ENCODE measurements at places on chromosomes 16 and 17.
A peak's percentile ranks its signal among the peaks of the same experiment; 100 is the strongest.

DNA sequence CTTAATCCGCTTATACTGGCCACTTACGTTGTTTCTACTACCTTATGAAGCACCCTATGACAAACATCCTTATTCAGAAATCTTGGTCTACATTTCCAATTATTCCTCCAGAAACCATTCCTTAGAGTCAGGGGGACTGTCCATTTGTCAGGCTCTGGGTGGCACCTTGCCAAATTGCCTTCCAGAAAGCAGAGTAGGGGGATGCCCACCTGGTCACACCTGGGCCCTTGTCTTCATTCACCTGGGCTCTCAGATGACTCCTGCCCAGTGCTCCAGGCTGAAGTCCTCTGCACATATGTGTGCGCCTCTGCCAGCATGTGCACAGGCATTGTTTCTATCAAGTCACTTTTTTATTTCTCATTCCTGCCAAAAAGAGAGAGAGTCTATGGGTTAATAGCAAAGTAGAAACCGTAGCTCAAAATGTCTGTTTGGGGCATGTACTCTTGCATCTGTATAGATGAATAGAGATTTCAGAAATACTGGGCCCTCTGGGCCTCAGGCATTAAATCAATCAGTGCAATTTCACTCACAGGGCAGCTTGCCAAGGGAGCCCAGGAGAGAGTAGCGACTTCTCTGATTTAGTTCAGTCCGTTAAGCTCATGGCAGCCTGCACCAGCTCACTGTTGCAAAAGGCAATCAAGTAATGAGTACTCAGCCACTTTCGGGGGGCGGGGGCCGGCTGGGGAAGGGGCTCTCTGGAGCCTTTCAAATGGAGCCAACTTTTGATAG is 104.7 kb downstream of the SOCS1 start:
- DNase-seq, result peak; percentile 50

- no peak for DNase-seq
Measured at GRCh38 chr16:85592700-85593493, 20.2 kb upstream of the GSE1 start.

GRCh38 chr17:16986391-16986790 is 14.5 kb upstream of the TNFRSF13B start:
- DNase-seq, result no peak

GRCh38 chr17:27497696-27498095 is 41.4 kb downstream of the KSR1 start:
- no peak for DNase-seq

- no peak for DNase-seq
Measured at GRCh38 chr16:8963010-8963820, 491 bp downstream of the USP7 start.

DNA sequence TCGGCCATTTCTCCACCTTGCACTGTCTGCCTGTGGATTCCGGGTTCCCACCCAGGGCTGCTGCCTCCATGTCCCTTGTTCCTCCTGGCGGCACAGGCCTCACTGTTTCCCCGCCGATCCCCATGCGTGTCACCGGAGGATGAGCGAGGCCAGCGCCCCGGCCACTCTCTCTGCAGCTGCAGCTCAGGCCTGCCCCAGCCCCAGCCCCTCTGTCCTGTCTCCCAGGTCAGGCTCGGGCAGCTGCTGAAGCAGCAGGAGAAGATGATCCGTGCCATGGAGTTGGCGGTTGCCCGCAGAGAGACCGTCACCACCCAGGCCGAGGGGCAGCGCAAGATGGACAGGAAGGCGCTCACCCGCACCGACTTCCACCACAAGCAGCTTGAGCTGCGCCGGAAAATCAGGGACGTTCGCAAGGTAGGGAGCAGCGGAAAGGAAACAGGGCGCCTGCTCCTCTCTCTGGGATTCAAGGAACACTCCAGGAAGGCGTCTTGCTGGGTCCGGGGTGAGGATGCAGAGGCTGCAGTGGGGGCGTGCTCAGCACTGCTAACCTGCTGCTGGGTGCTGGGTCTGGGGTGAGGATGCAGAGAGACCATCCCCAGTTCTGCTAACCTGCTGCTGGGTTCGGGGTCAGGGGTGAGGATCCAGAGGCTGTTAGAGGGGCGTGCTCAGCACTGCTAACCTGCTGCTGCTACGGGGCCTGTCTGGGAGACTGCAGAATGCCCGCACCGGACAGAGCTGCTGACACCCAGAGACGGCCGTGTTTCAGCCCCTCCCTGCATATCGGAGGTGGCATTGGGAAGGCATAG is 6.1 kb upstream of the GAA start:
- DNase-seq, result no peak

GRCh38 chr17:71446645-71447437 is 674.0 kb upstream of the SOX9 start:
- no peak for DNase-seq

DNA sequence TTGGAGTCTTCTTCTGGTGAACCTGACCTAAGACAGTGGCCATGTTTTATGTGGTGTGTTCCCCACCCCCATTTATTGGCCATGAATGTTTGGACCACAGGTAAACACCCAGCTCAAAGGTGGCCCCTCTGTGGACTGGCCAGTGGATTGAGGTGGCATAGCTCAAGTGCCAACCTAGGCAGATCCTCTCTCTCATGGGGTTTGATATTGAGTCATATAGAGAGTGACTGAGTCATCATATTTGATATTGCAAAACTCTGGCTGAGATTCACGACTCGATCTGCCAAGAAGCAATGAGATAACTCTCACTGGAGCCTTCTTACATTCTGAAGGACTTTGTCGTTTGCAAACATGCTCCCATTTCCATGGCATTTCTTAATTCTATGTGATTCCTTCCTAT is 10.5 kb upstream of the TEKT3 start:
- DNase-seq, result no peak

GRCh38 chr17:9298135-9298534 is 276.8 kb downstream of the NTN1 start:
- no peak for DNase-seq

- DNase-seq, result peak; percentile 35
Measured at GRCh38 chr16:19700319-19700781, 17.7 kb downstream of the KNOP1 start.

GRCh38 chr17:43468691-43469139 is 15.1 kb upstream of the DHX8 start:
- DNase-seq, result no peak

- DNase-seq, result no peak
Measured at GRCh38 chr17:4108397-4108796, 34.4 kb downstream of the ZZEF1 start.

DNA sequence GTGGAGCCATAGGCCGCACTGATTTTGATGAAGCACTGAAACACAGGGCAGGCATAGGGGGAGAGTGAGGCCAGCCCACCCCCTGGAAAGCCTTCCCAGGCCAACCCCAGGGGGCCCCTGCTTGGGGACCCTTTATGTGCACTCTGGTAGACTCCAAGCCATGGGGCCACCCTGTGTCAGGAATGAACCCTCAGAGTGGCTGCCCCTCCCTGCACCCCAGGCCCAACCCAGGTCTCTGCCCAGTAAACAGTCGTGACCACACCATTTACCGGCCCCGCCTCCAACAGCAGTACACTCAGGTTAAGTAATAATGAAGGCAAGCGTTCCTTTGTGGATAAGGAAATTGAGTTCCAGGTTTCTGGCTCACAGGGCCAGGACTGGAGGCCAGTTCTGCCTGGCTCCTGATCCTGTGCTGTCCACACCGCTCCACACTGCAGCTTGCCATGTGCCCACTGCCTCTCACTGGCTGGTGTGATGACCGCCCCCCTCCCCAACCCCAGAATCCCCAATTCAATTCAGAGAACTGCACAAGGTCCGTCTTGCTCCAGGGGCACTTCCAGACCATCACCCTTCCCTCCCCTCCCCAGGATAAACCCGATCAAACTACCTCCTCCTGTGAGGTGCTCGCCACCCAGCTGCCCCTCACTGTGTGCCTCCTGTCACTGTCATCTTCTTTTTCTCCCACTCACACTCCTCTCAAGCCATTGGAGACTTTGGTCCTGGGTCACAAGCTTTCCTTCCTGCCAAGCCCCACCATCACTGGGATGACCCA is 13.6 kb downstream of the PIMREG start:
- DNase-seq, result no peak

GRCh38 chr17:58985367-58985766 is 121.3 kb downstream of the TRIM37 start:
- DNase-seq, result no peak

DNA sequence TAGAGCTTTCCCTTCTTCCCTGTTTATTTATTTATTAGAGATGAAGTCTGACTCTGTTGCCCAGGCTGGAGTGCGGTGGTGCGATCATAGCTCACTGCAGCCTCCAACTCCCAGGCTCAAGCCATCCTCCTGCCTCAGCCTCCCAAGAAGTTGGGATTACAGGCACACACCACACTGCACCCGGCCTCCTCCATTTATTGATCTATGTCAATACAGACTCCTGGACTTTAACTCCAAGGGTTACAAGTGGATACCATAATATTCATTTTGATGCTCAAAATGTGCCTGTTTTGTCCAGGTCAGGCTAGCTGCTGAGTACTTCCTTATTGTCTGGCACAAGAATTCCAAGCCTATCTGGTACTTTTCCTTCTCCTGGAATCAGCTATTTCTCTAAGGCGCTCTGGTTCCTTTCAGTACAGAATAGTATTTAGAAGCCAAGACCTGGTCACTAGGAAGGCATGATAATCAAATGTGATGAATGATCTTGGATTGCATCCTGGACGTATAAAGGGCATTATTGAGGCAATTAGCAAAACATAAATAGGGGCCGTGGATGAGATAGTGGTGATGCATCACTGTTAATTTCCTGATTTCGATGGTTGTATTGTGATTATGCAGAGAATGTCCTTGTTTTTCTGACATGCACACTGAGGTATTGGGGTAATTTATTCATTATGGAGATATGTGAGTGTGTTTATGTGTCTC is 21.7 kb downstream of the IL4R start:
- DNase-seq, result no peak

GRCh38 chr16:12798846-12799245 is 4.8 kb downstream of the CPPED1 start:
- no peak for DNase-seq

GRCh38 chr17:57982452-57983170 is 5.4 kb downstream of the VEZF1 start:
- DNase-seq, result no peak

GRCh38 chr16:71515026-71515425 is 11.2 kb upstream of the CHST4 start:
- DNase-seq, result no peak

DNA sequence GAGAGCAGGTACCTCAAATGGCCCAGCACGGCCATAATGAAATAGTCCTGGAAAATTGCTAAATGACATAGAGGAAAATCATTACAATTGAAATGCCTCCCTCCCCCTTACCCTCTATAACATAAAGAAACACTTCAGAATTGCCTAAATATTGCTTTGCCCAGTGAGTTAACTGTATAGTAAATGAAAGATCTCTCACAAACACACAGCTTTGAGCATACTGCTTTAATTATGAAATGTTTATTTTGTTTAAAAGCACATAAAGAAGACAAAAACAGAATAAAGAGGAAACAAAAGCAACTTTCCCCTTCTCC is 9.3 kb upstream of the ADAMTS18 start:
- no peak for DNase-seq

DNA sequence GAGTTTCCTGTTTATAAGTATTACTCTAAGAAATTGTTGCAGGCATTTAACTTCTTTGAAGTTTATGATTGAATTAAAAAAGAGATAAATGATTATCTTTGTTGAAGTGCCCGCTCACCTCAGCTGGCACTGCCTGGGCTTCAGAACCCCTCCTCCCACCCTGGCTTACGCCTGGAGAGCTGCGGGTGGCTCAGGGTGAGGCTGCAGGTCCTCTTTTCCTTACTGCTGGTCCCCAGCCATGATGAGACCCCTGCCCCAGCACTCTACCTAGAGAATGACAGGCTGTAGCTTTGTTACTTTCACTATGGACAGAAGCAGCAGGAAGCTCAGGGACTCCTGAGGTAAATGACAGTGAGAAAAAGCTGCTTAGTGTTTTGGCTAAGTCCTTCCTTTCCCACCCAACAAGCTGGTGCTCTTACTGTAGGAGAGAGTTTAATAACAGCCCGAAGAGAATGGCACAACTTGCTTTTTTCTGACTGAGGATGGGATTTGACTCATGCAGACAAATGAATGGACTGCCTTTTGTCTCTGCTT is 62.1 kb downstream of the EPN2 start:
- DNase-seq, result no peak

DNA sequence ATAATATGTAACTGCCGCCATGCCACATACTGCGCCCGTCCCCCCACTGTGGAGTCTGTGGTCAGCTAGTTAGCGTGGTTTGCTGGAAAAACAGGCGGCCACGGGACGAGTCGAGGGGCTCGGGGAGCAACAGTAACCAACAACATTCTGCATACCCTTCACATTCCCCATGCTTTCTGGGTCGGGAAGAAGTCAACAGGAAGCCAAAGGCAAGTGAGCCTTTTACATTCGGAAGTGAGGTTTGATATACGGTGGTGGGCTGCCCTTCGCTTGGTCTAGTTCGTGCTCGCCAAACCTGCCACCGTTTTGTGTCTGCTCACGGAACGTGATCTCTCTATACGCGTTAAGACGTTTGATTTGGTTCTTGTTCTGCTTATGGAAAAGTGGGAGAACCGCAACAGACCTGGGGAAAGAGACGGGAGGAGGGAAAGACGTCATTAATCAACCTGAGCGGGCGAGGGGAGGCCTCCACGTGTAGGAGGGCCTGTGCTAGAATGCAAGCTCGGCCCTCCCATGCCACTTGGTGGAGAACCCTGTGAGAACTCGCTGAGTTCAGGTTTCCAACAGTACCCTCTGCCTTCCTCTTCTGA is 28.9 kb upstream of the CFAP20 start:
- no peak for DNase-seq

DNA sequence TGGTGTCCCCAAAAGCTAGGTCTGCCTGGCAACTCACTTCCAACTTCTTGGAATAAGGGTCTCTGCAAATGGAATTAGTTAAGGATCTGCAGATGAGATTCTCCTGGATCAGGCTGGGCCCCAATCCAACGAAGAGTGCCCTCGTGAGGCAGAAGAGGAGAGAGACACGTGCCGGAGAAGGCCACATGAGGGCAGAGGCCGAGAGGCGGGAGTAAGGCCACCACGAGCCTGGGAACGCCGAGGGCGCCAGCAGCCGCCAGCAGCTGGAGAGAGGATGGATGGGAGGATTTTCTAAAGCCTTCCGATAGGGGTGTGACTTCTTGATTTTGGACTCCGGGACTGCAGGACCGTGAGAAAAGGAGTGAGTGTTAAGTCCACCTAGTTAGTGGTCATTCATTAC is 76.3 kb downstream of the JPH3 start:
- DNase-seq, result no peak

GRCh38 chr16:77271532-77272426 is 72.6 kb downstream of the SYCE1L start:
- DNase-seq, result peak; percentile 24

- peak; percentile 14 for DNase-seq
Measured at GRCh38 chr16:88331989-88332920, 50.5 kb upstream of the ZNF469 start.

Measured in NCI-H1092 treated with DMSO at 0.1 percent for 48 hours (cell line).